ENCODE measurements at places on chromosomes 11 and 22.

DNA sequence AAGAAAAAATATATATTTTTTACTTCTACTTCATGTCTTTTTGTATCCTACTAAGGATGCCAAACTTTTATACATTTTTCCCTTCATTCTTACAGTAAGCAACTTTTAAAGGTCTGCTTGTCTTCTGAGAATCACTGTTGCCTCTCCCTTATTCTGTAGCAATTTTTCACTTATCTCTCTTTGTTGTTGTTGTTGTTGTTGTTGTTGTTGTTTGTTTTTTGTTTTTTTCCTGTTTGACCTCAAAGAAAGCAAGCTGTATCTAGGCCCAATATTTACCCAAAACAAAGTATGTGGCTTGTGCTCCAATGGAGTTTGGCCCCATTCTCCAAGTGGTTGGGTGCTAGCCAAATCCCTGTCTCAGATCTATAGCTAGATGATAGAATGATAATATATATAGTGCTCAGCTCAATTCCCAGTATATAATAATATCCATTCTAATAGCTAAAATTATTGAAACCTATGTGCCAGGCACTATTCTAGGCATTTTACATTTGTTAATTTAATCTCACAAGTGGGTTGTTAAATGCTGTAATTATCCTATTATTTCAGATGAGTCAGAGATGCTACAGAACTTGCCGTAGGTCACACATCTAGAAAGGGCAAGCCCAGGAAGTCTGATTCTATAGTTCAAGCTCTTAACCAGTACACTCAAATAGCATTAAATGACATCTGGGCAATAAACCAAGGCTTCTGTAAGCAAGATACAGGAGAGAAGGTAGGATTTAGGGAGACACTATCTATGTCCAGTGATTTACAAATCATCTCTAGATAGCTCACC is 205.1 kb upstream of the PITPNB start:
- DNase-seq = no peak

- no peak for DNase-seq
Observed at GRCh38 chr11:125600663-125601062, 8.0 kb downstream of the STT3A start.

GRCh38 chr11:76745561-76746207 is 37.5 kb upstream of the TSKU start:
- no peak for DNase-seq

- no peak for DNase-seq
Observed at GRCh38 chr11:68714060-68714856, 29.9 kb downstream of the GAL start.

DNA sequence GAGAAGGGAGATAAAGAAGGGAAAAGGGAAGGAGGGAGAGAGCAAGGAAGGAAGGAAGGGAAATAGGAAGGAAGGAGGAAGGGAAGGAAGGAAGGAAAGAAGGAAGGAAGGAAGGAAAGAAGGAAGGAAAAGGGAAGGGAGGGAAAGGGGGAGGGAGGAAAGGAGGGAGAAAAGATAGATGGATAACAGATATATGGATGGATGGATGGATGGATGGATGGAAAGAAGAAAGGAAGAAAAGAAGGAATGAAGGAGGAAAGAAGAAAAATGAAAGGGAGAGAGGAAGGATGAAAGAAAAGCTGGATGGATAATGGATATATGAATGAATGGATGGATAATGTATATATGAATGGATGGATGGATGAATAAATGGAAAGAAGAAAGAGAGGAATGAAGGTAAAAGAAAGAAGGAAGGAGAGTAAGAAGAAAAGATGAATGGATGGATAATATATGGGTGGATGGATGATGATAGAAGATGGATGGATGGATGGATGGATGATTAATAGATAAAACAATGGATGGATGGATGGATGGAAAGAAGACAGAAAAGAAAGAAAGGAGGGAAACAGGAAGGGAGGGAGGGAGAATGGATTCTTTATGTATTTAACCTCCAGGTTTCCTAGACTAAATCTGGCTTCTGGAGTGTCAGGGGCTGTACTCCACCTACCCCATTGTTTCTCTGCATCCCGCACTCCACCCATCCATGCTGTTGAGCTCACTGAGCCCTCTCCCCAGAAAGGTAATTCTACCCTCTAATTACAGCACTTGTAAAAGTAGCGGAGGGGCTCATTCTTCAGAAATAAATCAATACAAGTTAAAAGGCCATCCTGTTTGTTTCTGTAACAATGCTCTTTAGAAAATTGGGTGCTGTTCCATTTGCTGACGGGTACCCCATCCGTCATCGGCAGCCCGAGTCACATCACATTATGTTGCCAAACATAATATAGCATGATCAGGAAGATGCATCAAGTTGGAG is 506.1 kb downstream of the MIAT start:
- DNase-seq = no peak

DNA sequence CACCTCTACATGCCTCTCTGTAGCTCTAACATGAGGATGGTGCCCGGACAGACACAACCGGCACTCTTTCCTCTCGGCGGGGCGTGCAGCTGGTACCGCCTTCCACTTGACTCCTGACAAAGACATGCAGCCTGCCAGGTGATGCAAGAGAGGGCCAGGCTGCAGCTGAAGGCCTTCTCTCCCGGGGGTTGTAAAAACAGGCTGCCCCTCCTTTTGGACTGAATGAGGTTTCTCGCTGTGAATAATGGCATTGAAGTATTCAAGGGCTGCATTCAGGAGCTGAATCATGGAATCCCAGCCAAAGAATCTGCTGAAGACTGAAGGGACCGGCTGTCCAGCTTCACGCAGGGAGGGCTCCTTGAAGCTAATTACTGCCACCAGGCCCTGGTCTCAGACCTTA is 110.9 kb downstream of the GALNT18 start:
- no peak for DNase-seq

DNA sequence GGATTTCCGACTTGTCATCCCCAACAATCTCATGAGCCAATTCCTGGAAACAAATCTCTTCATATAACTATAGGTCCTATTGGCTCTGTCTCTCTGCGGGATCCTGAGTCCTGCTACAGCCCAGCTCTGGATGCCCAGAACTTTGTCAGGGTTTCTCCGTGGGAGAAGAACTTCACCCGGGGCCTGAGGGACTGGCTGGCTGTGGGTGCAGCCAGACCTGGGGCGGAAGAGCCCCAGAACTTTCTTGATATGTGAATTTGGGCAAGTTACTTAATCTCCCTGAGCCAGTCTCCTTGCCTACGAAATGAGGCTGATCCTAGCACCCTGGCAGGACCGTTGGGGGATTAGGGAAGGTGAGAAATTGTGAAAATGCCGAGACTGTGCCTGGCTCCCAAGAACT is 6.6 kb upstream of the TRIM29 start:
- DNase-seq = no peak

- DNase-seq = no peak
Observed at GRCh38 chr11:5508605-5509004, 1.2 kb downstream of the UBQLN3 start.

- no peak for DNase-seq
Observed at GRCh38 chr11:130212431-130212961, 52.9 kb downstream of the ST14 start.

GRCh38 chr11:62439785-62440602 is 21.2 kb downstream of the SCGB1A1 start:
- DNase-seq = no peak
